Activated CD4-positive, alpha-beta T cell treated with anti-CD3 and anti-CD28 coated beads, Interleukin-2, Interleukin-4, amounts not matched to agents 100 ng/mL and 50 ng/mL, durations not matched to agents 16 hours and 8 hours (primary cell): ENCODE measurements at places on chromosomes 1 and 21.

DNA sequence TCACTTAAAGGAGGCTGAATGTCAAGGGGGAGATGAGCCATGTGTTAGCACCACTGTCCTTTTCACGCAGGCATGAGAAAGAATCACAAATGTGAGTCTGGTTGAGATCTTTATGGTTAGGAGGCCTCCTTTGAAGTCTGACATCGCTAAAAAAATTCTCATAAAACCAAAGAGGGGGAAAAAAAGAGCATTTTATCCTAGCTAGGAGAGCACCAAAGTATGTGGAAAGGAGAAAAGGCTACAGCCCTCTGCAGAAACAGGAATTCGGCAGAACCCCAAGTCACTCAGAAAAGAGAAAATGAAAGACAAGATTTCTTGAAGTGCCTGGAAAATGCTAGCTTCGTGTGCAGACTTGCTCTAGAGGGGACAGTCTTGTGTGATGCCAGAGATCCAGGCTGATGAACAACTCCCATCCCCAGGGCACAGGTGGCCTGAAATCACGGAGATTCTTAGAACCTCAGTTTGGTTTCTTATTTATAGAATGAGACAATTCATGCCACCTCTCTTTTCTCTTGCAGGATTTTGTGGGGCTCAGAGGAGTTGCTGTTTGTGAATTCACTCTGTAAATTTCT lies 61.5 kb downstream of the RUNX1 start:
- DNase-seq: no peak

DNA sequence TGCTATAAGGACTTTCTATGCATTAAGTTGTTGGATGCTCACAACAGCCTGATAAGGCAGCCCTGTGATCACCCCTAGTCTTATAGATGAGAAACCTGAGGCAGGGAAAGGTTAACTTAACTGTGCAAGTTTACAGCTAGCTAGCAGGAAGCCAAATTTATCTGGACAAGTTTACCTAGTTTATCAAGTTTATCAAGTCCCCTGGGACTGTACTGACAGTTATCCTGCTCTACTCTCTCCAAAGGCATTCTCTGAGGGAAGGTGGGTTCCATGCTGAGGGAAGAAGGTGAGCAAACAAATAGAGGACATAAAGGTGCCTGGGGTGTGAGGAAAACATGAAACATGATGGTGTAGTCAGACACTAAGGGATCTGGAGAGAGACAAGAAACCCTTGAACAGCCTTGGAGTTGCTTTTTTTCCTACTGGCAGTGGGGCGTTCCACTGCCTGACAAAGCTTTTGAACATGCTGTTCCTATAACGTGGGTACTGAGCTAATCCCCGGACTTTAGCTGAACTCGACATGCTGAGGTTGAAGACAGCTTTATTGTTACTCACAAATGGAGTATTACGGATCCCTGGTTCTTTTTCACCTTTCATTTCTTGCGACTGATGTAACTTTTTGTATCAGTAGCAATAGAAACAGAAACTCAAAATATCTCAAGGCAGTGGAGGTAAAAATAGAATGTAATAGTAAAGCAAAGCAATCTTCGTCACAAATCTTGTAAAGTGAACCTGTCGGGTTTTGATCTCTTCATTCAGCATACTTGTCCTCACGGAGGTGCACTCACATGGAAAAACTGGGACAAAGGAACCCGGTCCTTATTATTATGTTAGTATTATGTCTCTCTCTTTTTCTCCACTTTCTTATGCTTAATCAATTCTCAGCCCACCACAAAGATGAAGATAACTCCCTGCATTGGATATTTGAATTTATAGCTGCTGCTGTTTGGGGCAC lies 42.4 kb upstream of the ESRRG start:
- no peak for DNase-seq

DNA sequence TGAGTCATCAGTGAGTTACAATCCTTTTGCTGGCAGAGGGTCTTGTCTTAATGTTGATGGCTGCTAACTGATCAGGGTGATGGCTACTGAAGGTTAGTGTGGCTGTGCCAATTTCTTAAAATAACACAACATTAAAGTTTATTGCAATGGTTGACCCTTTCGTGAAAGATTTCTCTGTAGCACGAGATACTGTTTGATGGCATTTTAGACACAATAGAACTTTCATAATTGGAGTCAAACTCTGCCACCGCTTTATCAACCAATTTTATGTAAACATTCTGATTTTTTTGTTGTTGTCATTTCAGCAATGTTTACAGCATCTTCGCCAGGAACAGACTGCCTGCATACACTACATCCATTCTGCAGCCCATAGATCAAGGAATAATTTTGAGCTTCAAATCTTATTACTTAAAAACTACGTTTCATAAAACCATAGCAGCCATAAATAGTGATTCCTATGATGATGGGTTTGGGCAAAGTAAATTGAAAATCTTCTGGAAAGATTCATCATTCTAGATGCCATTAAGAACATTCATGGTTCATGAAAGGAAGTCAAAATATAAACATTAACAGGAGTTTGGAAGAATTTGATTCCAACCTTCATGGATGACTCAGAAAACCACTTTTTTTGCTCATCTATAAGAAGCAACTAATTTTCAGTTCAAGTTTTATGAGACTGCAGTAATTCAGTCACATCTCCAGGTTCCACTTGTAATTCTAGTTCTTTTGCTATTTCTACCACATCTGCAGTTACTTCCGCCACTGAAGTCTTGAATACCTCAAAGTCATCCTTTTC lies 85.9 kb downstream of the TYW3 start:
- DNase-seq: no peak

DNA sequence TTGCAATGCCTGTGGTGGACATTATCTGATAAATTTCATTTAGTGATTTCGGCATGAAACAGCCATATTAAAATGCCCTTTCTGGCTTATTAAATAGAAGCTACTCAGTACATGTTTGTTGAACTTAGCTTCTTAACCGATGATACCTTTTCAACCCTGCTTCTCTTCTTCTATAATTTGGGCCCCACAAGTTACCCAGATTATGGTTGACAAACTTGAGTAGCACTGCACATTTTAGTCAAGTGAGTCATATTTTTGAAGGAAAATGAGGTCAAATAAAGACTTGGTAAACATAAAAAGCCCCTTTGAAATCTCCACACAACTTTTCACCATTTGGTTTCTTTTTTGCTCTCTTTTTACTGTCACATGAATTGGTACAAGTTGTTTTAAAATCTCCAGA lies 33.8 kb downstream of the GIPC2 start:
- DNase-seq: no peak

- DNase-seq: no peak
Measured at GRCh38 chr21:37758982-37759381, 157.3 kb downstream of the KCNJ6 start.

DNA sequence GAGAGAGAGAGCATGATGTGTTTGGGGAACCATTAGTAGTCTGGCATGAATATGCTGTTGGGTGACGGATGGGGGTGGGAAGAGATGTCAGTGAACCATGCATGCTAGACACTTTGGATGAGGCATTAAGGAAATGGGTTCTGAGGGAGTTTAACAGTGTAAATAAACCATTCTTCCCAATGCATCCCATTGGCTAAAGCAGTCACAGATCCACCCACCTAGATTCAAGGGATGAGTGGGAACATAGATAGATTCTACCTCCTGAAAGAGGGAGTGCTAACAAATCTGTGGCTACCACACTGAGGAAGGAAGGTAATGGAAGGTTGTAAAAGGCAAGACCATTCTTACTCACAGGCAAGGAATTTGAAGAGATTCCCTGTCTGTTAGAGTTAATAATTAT lies 129.8 kb upstream of the CACNA1E start:
- no peak for DNase-seq

GRCh38 chr1:89356658-89357400 lies 7.0 kb upstream of the GBP6 start:
- DNase-seq: peak; percentile 13

DNA sequence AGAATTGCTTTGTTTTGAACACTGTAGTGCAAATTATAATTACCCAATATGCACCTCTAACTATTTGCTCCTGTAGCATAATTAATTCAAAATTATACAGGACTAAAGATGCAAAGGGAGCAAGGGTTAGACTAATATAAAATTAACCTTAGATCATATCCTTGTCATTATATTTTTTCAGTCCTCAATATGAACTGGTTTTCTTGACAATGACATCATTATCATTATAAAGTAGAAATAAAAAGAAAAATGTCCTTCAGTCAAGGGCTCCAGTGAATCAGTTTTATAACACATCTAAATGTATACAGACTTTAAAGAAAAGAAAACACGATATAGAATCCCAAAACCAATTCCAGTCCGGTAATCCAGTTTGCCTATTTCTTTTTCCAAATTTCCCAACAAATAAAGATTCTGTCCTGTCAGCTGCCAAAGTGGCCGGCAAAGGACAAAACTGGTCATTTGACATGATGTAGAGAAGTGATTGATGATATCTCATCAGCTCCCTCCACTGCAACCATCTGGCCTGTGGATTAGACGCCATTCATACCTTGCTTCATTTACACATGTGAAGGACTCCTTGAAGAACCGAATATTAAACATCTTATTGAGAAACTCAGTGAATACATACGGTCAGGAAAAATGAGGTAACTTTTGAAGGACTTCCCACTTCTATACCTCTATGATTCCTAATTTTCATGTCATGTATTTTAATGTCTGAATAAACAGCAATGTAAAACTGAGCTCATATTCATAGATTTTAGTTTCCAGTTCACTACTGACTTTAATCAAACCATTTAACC lies 15.5 kb downstream of the DPYD start:
- DNase-seq: no peak

- DNase-seq: no peak
Measured at GRCh38 chr1:50977575-50978143, 7.6 kb downstream of the CDKN2C start.

- peak; percentile 44 for DNase-seq
Measured at GRCh38 chr21:42063571-42064521, 7.3 kb upstream of the UMODL1 start.

GRCh38 chr1:155173478-155174323 lies at the start of gene TRIM46:
TSS of gene TRIM46 (plus strand) at chr1:155173849. CDS start at chr1:155173967, 118 bp downstream.
- peak; percentile 81 for DNase-seq

- no peak for DNase-seq
Measured at GRCh38 chr21:45393021-45393420, 11.9 kb upstream of the COL18A1 start.

DNA sequence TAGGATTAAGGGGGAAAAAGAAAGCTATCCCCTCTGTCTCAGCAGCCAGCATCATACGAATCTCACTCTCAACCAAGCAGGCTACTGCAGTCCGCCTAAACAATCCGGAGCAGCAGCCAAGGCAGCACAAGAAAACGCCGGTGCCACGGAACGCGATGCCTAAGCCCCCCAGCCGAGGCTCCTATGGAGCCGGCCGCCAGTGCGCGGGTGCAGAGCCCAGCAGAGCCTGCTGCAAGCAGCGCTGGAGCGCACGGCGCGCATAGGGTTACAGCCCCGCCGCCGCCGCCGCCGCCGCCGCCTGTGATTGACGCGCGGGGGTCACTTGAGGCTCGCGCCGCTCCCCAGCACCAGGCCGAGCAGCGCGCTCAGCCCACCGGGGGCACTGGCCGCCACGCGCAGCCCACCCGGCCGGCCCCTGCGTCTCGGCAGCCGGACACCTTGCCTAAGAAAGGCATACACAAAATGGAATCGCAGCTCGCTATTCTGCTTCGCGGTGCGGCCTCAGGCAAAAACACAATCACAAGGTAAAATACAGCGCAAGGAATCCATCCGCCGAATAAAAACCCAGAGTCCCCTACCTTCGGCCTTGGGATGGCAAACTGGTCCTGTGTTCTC lies 780 bp downstream of the HIVEP3 start:
- DNase-seq: peak; percentile 37

GRCh38 chr21:16020878-16021277 lies 291.1 kb downstream of the USP25 start:
- no peak for DNase-seq

GRCh38 chr1:88700425-88701013 lies 16.4 kb downstream of the PKN2 start:
- DNase-seq: no peak

DNA sequence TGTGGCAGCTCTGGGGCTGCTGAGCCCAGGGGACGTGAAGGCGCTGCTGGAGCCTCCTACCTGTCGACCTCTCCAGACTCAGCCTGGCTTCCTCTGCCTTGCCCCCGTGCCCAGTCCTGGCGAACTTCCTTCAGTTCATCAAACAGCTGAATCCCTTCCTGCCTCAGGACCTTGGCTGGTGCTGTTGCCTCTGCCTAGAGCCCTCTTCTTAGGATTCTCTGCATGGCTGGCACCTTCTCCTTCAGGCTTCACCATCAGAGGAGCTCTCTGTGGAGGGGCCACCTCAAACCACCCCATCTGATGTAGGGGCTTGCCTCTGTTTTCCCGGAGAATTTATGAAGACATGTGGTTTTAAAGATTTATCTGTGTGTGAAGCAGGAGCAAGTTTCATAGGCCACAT lies 23.4 kb upstream of the ATF3 start:
- no peak for DNase-seq

DNA sequence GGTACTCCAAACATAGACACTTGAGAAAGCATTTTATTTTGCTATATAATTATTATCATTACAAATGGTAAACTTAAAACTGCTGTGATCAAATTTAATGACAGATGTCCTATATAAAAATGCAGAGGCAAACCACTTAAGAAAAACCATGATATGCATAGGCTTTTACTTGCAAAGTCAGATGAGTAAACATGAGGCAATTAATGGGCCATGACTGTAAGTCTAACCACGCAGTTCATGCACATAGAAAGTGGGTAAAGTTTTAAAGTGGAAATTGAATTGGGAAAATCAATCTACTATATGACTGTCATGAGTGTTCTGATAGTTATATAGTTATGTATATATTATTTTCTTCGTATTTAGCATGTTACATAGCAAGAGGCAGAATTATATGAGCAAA lies 219.2 kb downstream of the PTPRC start:
- no peak for DNase-seq

DNA sequence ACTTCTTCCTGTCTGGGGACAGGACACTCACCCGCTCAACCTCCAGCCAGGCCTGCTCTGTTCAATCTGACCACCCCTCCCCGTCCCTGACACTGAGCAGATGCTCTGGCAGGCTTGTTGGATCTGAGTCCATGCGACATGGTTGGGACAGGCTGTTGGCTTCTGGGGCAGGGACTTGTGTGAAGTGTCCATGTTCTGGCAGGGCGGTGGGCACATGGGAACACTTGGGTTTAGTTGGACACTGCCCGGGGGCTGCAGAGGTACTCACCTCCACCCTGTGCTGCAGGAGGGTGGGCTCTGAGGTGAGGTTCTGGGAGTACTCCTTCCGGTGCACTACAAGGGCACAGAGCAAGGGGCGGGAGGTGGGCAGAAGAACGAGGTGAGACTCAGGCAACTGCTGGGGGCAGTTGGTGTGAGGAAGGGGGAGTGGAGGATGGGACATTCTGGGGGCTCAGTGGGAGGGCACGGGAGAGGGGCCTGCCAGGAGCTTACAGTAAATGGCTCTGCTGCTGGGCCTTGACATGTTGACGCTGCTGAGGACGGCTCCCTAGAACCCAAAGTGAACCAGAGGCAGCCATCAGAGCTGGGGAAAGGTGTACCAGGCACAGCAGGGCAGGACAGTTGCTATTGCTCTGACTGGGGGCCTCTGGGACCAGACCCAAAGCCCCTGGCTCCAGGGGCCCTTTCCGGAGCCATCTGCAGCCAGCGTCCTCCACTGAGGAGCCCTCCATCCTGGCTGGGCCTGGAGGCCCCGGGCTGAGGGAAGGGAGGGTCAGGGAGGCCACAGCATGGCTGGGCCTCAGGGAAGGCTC lies 2.3 kb downstream of the EPS8L3 start:
- no peak for DNase-seq
